HT1080 (cell line): ENCODE measurements at places on chromosomes 12 and 14. TPM values are rescaled to one million over a fixed set of nuclear protein-coding genes. Genes with fewer than 3 reads are reported as not detected.

- DNase-seq = peak; percentile 14
Observed at GRCh38 chr14:62528296-62528695, 517.0 kb downstream of the KCNH5 start.

NGB gene
- not detected in 2 replicates for total RNA-seq

DNA sequence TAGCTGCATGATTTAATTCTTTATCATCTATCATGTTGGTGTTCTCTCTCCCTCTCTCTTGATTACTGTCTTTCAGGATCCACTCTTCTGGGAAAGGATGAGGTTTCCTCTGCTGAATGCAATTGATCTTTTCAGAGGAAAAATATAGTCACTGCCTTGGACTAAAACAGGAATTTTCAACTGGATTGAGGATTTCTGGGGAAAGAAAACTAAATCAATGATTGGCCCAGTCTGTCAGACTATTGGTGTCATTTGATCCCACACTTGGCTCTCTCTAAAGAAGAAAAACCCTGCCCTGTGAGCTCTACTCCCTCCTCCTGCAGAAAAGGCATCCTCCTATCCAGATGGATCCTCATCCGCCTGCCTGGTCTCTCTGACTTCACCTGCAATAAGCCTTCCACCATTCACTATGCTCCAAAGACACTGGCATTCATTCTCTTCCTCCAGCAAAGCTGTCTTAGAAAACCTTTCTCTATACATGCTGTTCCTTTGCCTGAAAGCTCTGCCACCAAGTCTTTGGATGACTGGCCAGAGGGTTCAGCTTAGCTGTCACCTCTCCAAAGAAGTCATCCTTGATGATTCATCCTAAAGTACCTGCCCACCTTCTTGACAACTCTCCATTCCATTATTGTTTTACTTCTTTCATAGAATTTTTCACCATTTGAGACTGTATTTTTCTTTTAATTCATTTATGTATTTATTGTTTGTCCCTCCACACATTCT, 127.7 kb upstream of the CAND1 start:
- no peak for DNase-seq

- no peak for DNase-seq
Observed at GRCh38 chr12:13465635-13466034, 269.1 kb downstream of the EMP1 start.

DNA sequence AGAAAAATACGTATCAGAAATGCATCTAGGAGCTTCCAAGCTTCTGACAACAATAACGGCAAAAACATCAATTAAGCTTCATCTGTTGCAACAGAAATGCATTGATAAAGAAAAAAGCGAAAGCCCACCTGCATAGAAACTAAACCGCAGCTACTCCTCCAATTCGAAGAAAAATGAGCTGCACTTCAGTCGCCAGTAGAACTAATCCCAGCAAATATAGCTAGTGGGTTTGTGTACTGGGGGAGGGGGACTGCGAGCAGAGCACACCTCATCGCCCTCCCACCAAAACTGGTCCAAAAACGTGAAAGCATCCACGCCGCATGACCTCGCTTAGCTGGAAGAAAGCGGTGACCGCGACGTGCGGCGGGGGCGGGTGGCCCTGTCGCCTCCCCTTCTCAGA, 1.2 kb downstream of the SLC35F4 start:
- DNase-seq = no peak

- no peak for DNase-seq
Observed at GRCh38 chr14:55377236-55377635, 34.4 kb downstream of the ATG14 start.

HOXC12 gene
- total RNA-seq = not detected in 2 replicates

DDX54 gene
- 85.1 and 86.1 TPM in 2 replicates for total RNA-seq

CHGA gene
- not detected in 2 replicates for total RNA-seq

DNA sequence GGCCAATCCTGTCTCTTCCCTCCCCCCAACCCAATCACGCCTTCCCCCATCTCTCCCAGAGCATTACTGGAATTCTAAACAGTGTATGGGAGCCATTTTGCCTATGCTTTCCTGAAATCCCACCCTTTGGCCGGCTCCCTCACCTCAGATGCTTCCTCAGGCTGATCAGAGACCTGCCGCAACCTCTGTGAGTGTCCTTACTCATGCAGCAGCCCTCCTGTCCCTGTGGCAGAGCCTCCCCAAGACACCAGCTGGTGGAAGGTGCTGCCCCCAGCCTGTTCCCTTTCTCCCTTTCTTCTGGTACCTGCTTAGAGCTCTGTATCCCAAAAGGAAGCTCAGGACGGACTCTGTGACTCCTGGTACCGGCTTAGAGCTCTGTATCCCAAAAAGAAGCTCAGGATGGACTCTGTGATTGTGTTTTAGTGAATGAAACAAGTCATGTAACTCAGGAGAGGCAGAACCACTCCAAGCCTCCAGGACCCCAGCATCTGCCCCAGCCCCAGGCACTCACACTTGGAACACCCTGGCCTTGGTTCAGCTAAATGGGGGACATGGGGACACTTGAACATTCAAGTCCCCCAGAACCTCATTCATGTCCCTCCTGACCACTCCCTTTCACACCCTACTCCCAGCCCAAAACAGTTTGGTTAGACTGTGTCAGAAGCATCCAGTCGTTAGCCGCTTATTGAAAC, 29.3 kb upstream of the RIN3 start:
- no peak for DNase-seq

DNA sequence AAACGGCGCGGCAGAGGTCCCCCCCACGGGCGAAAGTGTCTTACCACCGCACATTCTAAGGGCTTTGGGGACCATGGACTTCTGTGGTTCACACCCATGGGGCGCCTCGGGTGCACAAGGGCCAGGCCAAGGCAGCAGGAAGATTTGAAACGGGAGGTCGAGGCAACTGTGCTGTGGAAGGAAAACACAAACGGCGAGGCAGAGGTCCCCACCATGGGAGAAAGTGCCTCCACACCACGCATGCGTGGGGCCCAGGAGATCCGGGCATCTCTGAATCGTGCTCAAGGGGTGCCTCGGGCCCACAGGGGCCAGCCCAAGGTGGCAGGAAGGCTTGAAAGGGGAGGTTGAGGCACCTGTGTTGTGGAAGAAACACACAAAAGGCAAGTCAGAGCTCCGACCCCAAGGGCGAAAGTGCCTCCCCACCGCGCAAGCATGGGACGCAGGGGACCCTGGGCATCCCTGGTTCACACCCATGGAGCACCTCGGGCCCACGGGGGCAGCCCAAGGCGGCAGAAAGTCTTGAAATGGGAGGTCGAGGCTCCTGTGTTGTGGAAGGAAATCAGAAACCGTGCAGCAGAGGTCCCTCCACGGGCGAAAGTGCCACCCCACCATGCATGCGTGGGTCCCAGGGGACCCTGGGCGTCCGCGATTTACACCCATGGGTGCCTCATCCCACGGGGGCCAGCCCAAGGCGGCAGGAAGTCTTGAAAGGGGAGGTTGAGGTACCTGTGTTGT, 371.0 kb downstream of the ALG10 start:
- DNase-seq = no peak
